Sigmoid colon (tissue), 7 donors: ENCODE measurements at places on chromosomes 12 and 14. TPM values are rescaled to one million over a fixed set of nuclear protein-coding genes. Genes with fewer than 3 reads are reported as not detected.

The ITGA5 gene
- total RNA-seq, result 622 TPM

The HDAC7 gene
- 79.2 TPM for total RNA-seq

The BMP4 gene
- total RNA-seq, result 31.4 TPM

The RAB21 gene
- total RNA-seq, result 18.3 TPM

The RPGRIP1 gene
- total RNA-seq, result not detected

The ESYT1 gene
- 84.5 TPM for total RNA-seq

The ACOT4 gene
- total RNA-seq, result 0.36 TPM

GRCh38 chr12:29198901-29199300 lies 49.8 kb downstream of the FAR2 start:
- DNase-seq, result no peak

GRCh38 chr14:96096639-96097610 lies 57.8 kb downstream of the C14orf132 start:
- DNase-seq, result no peak

GRCh38 chr12:14408208-14408607 lies 42.7 kb downstream of the ATF7IP start:
- DNase-seq, result no peak

- DNase-seq, result no peak
These were observed 473.1 kb downstream of the TMEM121 start for GRCh38 chr14:105999361-106000028.

- DNase-seq, result no peak
These were observed 2.0 kb downstream of the CRY1 start for GRCh38 chr12:107091381-107091780.

- no peak for DNase-seq
These were observed 319.9 kb downstream of the KCNC2 start for GRCh38 chr12:74889563-74890236.

DNA sequence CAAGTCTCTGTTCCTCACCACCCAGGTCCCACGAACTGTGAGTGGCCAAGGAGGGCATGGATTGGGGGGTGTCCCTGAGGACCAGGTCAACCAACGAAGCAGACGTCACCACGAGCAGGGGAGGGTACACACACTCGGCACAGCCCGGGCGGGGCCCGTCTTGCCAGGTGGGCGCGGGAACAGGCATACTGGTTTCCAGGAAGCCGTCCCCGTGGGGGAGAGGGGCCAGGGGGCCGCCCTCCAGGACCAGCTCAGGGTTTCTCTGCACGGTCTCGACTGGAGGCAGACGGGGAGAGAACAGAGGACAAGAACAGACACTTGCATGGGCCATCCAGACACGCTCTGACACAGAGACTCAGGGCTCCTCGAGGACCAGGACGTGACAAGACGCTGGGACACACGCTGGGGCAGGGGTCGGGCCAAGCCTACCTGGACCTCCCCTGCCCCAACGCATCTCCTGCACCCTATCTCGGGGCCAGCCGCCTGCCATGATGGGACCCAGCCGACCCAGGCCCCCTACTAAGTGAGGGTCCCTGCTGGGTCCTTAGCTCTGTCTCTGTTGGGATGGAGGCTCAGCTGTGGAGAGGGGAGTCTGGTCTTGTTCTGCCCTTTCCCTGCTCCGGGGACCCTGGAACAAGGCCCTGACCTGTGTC lies 11.3 kb downstream of the ARL6IP4 start:
- DNase-seq, result no peak

DNA sequence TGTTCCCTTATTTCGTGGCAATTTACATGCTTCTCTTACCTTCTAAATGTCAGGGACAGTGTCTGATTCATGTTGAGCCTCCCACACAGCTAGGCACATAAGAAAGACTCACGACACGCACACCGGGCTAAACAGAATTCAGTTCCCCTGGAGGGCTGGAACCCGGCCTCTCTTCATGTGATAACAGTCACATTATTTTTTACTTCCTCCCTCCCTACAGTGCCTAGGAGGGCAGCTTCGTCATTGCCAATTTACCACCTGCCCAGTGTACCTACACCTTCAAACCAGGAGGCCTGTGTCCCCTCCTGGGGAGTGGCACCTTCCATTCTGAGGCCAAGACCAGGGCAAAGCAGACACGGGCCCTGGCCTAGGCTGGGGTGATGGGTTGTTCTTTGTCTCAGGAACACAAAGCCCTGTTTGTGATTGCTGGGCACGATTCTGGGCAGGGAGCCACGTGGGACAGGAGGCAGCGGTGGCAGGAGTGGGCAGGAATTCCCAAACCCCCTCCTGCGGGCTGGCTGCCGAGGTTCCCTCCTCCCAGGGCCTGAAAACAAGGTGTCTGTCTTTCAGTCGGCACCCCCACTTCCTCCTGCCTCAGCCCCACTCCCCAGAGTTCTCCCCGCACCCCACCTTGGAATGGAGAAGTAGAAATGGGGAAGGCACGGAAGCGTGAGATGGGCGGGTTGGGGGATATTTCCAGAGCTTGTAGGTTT lies 6.8 kb upstream of the RASAL1 start:
- DNase-seq, result no peak

DNA sequence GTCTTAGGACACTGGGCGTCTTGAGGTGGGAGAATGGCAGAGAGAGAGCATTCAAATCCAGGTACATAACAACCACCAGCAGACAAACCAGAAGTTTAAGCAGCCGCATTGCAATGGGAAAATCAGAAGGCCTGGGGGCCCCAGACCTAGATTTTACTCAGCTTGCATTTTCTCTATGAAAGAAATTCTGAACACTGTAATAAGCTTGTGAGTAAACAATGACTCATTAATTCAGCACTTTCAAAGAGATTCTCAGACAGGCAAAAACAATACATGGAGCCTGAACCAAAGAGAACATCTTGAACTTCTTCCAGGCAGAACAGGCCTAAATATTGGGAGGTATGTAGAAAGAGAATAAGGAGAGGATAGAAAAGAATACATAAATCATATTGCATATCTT lies 69.8 kb upstream of the IFNG-AS1 start:
- no peak for DNase-seq

DNA sequence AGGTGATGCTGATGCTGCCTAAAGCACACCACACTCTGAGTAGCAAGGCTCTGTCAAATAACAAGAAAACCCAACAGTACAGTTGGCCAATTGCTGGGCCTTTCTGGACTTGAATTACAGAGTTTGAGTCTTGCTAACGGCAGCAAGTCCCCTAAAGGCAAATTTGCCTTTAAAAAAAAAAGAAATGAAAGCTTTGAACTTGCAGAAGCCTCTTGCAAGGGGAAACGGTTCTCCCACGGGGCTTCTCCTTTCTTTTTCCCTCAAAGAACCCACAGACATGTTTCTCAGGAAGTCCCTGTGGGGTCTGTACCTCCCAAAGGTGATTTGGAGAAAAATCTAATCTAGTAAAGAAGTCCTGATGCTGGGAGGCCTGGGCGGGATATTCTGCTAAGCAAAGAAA lies 191.3 kb upstream of the MYL2 start:
- no peak for DNase-seq

DNA sequence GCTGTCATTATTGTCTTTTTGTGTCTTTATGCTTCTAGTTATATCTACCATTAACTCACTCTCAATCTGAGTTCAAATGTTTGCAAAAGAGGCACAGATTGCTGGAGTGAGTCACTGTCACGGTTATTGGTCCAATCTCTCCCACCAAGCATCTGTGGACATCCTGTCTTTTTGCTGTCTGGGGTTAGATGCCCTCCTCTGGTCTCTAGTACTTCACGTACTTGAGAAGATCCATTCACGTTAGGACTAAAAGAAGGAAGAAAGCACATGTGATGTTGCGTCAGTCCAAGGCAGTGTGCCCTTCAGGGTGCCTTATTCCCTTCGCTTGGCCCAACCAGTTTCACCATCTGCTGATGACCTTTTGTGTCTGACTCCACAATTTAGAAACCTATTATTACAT lies 72.3 kb upstream of the STXBP6 start:
- no peak for DNase-seq

DNA sequence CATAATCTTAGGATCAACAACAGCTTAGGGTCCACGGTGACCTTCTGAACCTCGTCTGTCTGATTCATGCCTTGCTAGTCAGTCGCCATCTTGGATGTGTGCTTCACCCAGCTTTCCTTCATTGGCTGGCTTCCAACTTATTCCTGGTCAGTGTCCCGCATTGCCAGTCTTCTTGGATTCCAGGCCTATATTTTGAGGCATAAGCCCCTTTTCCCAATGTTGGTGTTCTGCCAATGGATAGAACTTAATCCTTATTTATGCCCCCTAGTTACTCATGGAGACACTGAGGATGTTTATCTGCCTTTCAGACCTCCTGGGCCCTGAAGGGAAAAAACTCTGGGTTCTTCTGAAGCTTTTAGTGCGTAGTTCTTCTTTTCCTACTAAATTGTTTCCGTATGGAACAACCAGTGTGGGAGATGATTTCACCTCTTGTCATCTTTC lies 5.8 kb downstream of the JDP2 start:
- no peak for DNase-seq

DNA sequence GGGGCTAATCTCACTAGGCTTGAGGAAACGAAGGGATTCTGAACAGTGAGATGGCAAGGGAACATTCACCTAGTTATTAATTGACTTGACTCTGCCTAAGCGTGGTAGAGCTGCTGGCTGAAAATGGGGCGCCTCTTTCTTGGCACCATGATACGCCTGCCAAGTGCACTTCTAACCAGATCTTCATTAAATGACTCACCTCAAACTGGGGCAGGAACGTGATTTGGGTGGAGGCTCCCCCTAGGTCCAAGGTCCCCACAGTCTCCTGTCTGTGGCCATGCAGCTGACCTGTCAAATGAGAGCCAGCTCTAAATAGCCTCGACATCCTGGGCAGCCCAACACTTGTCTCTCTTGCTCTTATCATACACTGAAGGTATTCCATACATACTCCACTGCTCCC lies 26.0 kb downstream of the COQ6 start:
- DNase-seq, result no peak

DNA sequence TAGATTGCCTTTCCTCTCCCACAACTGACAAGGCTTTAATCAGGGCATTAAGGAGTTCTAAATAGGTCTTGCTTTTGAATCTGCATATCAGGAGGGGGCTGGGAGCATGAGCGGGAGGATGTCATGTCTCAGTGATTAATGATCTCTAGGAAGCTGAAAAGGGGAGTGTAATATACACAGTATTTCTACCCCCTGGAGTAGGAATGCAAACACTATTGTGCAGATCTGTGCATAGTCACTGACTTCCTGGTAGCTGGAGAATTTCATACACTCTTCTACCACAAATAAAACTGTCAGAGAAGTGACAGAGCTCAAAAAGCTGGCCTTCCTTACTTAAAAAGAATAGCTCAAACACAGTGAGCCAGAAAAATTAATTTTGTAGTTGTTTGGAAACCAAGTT lies 65.8 kb downstream of the RIC8B start:
- no peak for DNase-seq

- no peak for DNase-seq
These were observed 2.8 kb downstream of the FOXG1 start for GRCh38 chr14:28769276-28769880.

DNA sequence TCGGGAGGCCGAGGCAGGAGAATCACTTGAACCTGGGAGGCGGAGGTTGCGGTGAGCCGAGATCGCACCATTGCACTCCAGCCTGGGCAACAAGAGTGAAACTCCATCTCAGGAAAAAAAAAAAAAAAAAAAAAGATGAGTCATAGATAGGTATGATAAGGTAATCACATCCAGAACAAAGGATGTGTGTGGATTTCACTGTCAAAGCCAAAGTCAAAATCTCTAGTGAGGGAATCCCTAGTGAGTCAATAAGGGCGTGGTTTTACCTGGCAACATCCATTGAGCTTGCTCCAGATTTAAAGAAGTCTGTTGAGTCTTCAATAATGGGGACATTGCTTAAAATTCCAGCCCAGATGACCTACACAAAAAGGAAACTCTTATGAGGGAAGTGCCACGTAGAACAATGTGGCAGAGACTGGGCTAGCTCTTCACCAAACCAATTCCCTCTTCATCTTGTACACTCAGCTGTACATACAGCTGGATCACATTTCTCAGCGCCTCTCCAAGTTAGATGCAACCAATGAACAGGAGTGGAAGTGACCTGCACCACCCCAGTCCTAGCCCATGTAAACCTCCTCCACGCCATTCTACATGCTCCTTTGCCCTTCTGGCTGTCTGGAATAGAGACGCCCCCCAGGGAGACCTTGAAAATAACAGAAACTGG lies 23.4 kb downstream of the ALDH1L2 start:
- DNase-seq, result no peak

DNA sequence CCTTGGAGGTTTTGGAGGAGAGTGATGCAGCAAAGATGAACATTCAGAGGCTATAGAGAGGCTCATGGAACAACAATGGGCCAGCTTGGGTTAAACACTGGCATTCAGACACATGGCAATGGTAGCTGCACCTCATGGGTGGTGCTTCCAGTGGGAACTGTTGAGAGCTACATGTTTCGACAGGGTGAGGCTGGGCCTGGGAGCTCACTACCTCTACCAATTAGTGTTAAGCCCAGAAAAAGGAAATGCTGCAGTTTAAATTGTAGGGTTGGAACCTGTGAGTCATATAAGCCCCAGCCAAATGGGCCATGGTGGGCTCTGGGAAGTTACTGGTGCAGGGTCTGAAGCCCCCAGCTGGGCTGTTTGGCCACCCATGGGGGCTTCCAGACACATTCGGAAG lies 279.7 kb downstream of the ZFP36L1 start:
- no peak for DNase-seq

DNA sequence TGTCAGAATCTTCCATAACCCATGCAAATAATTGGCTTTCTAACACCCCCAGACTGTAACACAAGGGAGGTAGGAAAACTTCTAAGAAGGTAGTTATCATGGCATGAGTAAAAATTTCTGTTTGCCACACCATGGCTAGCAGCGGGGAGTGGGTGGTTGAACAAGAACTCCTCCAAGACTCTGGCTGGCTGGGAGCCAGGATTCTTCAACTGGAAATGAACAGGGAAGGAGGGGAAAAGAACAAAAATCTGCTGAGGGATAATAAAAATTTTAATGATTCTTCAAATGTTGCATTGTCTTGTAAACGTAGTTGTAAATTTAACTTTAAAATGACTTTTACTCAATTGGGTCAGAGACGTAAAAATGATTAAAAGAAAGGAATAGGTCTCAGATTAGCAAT lies 78.9 kb downstream of the AKAP6 start:
- peak; percentile 74 for DNase-seq

DNA sequence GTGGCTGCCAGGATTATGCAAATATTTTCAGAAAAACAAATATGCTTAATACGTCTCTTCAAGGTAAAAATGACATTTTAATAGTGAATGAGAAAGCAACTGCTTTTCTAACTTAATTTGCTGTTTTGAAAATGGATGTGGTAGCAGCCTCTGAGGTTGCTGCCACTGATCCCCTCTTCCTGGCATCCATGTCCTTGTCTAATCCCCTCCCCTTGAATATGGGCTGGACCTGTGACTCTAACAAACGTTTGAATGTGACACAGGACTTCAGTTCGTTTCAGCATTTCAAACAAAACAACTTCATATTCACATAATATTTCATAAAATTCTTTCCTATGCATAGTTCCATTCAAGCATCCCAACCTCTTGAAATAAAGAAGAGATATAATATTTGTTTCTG lies 64.2 kb upstream of the SLC38A2 start:
- DNase-seq, result no peak
